ENCODE measurements at places on chromosomes 2 and 18. TPM values are rescaled to one million over a fixed set of nuclear protein-coding genes. Genes with fewer than 3 reads are reported as not detected.
A peak's percentile ranks its signal among the peaks of the same experiment; 100 is the strongest.

LIMS2 gene
- polyA plus RNA-seq, result 41.3 TPM

FOXI3 gene
- 0.05 TPM for polyA plus RNA-seq

RAMP1 gene
- polyA plus RNA-seq, result 54.1 TPM

DNA sequence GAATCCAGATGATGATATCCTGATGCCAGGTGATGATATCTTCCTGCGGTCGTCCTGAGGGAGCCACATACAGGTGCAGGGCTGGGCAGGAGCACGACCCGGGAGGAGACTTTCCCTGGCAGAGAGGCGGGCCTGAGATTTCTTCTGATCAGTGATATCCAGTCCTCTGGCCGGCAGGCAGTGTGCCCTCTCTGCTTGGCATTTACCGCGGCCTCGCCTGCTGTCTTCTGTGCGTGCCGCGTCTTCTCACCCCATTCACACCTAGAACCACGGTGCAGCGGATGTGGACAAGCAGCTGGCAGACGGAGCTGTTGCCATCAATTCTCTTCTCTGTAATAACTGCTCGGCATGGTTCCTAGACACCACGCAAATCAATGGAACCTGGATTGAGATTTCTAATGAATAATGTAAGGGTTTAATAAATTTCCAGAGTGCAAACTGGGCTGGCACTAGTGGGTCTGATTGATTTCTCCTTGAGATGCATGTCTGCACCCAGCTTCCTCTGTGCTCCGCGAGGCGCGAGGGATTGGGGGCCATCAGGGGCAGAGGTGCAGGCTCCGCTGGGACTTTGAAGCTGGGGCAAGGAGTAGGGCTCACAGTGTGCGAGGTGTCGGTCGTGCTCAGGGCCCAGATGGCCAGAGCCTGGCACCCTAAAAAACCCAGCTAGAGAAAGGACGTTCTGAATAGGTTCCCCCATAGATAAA is 208.9 kb upstream of the HDAC4 start:
- DNase-seq, result no peak

- DNase-seq, result no peak
These were observed 92.6 kb downstream of the CMPK2 start for GRCh38 chr2:6773007-6773693.

GRCh38 chr2:232028631-232029030 is 67.1 kb downstream of the DIS3L2 start:
- peak; percentile 46 for DNase-seq

GRCh38 chr2:78999406-78999805 is 26.1 kb upstream of the REG3G start:
- no peak for DNase-seq

GRCh38 chr18:2396162-2396505 is 175.2 kb downstream of the METTL4 start:
- DNase-seq, result no peak

DNA sequence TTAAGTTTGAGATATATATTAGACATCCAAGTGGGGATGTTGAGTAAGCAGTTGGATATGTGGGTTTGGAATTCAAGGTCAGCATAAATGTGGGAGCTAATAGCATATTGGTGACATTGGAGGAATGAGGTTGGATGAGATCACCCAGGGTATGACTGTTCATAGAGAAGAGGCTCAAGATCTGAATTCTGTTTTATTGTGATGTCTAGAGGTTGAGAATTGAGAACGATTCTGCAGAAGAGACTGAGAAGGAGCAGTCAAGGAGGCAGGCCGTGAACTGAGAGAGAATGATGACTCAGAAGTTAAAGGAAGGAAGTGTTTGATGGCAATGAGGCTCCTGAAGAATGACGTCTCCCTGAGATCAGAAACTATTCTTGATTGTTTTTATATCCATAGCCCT is 5.9 kb downstream of the SERPINB11 start:
- DNase-seq, result no peak

DNA sequence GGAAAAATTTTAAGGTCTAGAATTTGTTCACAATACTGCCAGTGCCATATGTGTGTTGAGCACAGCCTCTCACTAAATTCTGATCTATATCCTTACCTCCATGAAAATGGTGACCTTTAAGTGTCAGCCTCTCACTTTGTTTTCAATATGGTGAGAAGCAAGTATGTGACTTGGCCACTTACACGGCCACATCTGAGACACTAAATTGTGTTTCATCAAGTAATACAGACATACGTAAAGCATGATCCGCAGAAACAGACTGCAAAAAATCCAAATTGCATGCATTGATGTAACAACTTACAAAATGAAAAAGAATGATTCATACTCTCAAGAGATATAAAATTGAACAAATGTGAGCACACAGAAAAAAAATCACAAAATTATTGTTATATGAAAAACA is 55.2 kb upstream of the UGP2 start:
- DNase-seq, result no peak

DNA sequence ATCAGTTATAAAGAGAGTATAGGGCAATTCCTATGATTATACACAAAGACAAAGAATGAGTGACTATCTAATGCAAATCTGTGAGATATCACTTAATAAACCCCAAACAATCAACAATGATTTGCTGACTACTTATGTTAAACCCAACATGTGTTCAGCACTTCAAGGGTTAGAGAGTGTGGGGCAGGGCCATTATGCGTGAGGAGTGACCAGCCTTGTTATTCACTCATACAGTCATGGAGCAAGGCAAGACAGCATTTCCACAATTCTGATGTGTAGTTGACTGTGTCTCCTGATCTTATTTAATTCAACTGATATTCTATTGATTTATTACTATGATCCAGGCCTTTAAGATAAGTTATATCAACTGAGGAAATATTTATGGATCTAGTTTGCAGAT is 251.7 kb downstream of the CYRIA start:
- DNase-seq, result no peak

DNA sequence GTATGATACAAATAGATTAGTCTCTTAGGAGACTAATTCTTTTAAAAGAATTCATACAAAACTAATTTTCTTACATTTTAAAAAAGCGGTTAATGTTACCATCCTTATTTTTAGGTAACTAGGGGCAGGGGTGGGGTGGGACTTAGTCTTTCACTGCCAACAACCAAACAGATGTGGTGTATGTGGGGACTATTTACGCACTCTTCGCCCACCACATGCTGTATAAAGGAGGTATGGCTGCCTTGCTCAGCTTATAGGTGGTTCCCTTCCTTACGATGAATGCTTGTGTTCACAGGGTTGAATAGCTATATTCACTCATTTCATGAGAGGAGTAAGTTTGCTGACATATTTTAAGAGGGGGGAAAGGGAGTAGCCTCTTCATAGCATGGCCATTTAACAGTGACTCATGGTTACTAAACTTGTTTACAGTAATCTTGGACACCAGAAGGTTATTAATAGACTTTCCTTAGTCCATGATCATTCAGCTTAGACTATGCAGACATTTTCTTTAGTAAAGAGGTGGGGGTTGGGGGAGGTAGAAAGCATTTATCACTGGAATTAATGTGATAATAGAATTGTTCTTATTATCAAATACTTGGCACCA is 61.8 kb downstream of the CAB39 start:
- no peak for DNase-seq

GRCh38 chr18:79487801-79488201 is 92.1 kb downstream of the NFATC1 start:
- no peak for DNase-seq
